NAMALWA (cell line): ENCODE measurements at places on chromosomes 5 and 9.
A peak's percentile ranks its signal among the peaks of the same experiment; 100 is the strongest.

DNA sequence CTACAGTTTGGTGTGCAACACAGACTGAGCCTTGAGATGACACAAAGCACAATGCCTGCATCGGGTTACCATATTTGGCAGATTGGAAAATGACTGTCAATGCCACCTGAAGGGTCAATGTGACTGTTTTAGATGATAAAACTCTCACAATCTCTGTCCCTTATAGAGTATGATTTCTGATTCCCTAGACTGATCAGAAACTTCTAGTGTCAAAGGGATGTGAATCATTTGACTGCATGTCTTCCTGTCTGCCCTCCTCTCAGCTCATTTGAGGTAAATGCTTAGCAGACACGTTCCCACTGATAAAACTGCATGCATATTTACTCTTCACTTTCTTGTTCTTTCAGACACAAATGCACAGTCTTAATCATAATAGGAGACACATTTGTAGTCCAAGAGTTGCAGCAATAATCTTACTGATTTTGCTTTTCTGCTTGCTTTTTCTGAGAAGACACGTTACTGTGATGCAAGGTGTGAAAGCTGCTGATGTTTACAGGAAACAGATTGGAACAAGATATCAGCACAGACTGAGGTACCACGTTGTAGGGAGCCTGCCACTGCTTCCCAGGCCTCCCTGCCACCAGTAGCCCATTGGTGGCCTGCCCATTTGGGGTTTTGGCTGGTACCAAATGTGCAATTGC is 77.8 kb downstream of the GCNT4 start:
- DNase-seq: no peak

- peak; percentile 42 for DNase-seq
Observed at GRCh38 chr5:33470544-33470943, 29.8 kb downstream of the TARS1 start.

- no peak for DNase-seq
Observed at GRCh38 chr5:147819261-147819770, 12.2 kb downstream of the SPINK1 start.

GRCh38 chr5:136205941-136206340 is 13.0 kb upstream of the SMIM32 start:
- DNase-seq: no peak

DNA sequence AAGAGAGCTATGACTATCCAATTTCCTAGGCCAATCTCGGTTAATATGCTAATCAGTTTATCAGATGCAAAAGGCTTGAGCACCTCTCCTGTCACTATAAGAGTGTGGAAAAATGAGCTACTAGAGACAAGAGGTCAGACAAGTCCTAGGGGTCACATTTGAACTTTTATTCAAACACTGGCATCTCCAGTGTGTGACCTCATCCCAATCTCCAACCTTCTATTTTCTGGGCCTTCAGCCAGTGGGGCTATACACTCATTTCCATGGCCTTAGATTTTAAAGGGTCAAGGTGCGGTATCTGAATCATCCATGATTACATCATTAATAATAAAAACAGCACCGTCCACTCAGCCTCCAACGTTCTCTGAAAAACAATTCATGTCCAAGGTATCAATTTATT is 139.6 kb upstream of the LRRTM2 start:
- DNase-seq: no peak

GRCh38 chr9:91890662-91891061 is 59.4 kb downstream of the ROR2 start:
- no peak for DNase-seq

DNA sequence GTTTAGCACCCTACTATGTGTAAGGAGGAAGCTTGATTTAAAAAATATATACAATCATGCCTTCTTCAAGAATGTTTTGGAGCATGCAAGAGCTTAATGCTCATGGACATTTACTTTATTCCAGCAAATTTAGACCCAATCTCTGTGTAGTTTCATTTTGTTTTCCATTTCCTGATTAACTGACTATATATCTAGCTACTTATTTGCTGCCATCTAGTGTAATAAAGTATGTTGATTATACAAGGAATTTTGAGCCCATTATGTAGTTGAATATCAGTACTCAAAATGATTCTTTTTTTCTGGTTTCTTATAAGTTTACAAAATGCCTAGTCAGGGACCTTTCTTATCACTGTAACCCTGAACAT is 100.0 kb upstream of the CCDC152 start:
- DNase-seq: peak; percentile 34

DNA sequence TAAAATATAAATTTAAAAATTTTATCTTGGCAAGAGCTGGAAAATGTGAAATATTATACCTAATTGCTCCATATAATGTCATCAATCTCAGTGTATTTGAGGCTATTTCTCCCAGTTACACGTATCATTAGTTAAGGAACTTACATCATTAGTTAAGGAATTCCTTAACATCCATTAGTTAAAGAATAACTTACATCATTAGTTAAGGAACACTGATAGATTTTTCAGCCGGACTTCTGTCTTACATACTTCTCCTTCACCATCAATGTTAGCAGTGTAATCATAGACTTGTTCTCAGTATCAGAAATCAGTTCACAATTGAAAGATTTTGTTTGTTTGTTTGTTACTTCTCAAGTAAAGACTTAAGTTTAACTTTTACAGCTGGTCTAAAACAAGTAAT is 524.4 kb upstream of the CHD1 start:
- DNase-seq: no peak

DNA sequence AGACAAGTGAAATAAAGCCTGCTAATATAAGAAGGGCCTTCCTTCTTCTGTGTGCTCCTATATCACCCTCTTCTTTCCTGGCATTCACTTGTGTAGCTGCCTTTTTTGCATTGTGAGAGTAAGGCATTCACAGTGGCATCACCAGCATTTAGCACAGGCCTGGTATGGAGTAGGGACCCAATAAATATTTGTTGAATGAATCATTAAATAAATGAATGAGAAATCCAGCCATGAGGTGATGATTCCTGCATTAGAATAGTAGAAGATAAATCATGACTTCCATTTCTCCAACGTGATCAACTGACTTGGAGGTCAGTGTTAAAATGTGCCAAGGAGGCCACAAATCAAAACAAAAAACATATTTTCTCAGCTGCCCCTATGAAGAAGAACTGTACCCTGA is 3.9 kb downstream of the PLPPR1 start:
- no peak for DNase-seq

DNA sequence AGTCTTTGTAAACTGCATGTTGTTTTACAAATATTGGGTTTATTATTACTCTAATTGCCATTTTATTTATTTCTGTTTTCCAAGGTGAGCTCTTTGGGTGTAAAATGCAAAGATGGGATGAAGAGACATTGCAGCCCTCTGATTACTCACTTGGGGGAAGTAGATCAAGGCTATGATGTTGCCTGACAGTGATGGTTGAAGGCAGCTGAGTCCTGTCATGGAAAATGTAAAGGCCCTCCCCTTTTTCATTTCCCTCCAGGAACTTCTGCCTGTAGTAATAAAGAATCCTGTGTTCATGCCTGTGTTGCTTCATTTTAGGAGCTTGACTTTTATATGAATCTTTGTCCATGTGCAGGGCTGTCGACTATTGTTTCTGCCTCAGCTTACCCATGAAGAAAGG is 605.4 kb upstream of the CLINT1 start:
- DNase-seq: no peak

GRCh38 chr5:179263391-179264052 is 81.7 kb downstream of the ADAMTS2 start:
- DNase-seq: no peak

GRCh38 chr5:172436078-172436878 is 18.0 kb downstream of the SH3PXD2B start:
- no peak for DNase-seq

- DNase-seq: no peak
Observed at GRCh38 chr5:72845889-72846288, 29.4 kb downstream of the TNPO1 start.
